ENCODE measurements at places on chromosomes 16 and 17.

DNA sequence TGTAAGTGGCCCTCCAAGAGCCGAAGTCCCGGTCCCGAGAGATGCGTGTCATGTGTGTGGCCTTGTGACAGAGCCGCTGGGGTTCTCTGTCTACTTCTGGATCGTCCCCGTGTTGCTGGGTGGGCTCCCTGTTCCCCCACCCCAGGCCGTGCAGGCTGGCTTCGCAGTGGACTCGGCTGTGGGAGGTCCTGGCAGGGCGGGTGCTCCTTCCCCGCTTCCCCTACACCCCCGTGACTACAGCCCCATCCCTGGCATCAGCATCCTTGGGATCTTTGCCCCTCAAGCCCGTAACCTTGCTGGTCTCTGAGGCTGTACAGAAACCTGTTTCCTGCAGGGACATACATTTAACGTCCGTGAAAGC, 136.3 kb downstream of the BANP start:
- no peaks in the 10 kb centered on the region for H3K27me3 ChIP-seq
- DNase-seq: no peak

GRCh38 chr16:50390914-50391716, 22.3 kb upstream of the BRD7 start:
- no peaks in the 10 kb centered on the region for H3K36me3 ChIP-seq
- no peaks in the 10 kb centered on the region for H3K27me3 ChIP-seq
- H3K4me1 ChIP-seq: peaks cover 5% of the 10 kb centered on the region
- DNase-seq: no peak
- no peak overlapping the region for H3K27ac ChIP-seq
- no peak overlapping the region for H3K4me3 ChIP-seq

DNA sequence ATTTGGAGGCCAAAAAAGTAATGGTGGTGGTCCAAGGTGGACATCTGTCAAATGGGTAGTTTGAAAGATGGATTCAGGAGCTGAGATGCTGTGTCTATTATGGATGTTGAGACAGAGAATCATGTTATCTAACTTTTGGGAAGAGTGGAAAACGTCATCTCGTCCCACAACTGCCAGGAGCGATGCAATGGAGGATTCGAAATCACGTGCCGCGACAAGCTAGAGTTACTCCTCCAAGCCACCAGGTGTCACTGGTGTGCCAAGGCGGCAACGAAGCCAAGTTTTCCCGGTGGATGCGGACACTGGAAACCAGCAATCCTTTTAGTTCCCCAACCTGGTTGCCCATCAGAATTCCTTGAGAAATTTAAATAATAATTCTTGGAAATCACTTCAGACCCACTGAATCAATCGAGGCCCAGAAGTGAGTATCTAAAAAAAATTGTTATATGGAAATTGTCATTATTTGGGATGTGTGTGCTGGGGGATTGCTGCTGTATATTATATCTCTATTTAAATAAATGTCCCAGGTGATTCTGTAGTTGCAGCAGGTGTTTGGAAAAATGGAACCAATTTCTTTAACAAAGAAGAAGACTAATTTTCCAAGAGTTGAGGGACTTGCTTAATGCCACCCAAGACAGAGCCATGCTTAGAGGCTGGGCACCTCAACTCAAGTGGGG, 206.1 kb downstream of the HAPSTR1 start:
- no peaks in the 10 kb centered on the region for H3K4me1 ChIP-seq
- no peaks in the 10 kb centered on the region for H3K36me3 ChIP-seq
- no peak overlapping the region for H3K27ac ChIP-seq

GRCh38 chr17:21294321-21295035, 10.0 kb downstream of the MAP2K3 start:
- peaks cover 36% of the 10 kb centered on the region for H3K36me3 ChIP-seq
- no peaks in the 10 kb centered on the region for H3K27me3 ChIP-seq
- H3K4me1 ChIP-seq: peaks cover 16% of the 10 kb centered on the region
- no peak for DNase-seq
- H3K27ac ChIP-seq: no peak overlapping the region

- H3K27ac ChIP-seq: no peak overlapping the region
- DNase-seq: no peak
- peaks cover 53% of the 10 kb centered on the region for H3K4me1 ChIP-seq
- no peak overlapping the region for H3K4me3 ChIP-seq
- H3K27me3 ChIP-seq: no peaks in the 10 kb centered on the region
Measured at GRCh38 chr17:28573521-28573920, 2.2 kb upstream of the PIGS start.

DNA sequence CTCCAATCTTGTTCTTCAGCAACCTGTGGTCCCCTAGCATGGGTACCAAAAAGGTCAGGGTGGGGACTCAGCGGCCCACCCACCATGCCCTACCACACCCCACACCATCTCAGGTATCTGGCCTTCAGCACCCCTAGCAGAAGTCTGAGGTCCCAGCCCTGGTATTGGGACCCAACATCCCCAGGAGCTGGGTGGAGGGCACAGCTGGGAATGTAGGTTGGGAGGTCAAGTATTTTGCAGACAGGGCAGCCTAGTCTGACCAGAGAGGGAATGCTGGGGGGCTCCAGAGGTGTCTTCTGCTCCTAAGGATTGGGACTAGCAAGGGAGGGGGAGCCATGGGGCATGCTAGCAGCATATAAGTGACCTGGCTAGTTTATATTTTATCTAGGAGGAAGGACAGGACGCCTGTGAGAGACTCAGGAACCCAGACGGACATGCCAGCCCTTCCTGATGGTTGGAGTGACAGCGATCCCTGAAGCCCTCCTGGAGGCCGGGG, 822 bp upstream of the ADAM11 start:
- peaks cover 12% of the 10 kb centered on the region for H3K4me1 ChIP-seq
- DNase-seq: no peak
- H3K27me3 ChIP-seq: peaks cover 26% of the 10 kb centered on the region
- H3K36me3 ChIP-seq: no peaks in the 10 kb centered on the region

DNA sequence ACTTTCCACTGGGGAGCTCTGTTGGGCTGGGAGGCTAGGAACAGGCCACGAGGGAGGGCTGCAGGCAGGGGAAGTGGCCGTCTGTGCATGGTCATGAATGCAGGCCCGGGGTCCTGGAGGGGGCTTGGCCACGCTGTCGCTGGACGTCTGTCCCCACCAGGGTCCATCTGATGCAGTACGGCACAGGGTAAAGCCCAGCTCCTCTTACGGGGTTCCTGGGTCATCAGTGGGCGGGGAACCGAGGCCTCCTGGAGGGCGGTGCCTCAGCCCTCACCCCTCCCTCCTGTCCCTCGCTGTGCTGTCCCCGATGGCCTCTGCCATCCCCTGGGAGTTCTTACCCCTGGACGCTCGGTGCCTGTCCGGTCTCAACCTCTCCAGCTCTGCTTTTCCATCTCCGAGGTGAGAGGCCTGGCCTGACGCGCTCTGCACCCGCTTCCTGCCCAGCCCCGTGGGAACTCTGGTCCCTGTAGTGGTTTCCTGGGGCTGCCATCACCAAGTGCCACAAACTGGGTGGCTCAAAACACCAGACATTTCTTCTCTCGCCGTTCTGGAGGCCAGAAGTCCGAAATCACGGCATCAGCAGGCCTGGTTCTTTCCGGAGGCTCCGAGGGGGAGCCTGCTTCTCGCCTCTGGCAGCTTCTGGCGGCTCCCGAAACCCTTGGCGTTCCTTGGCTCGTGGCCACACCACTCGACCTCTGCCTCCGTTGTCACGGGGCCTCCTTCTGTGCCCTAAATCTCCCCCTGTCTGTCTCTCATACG, 182.8 kb downstream of the SEC14L1 start:
- peaks cover 91% of the 10 kb centered on the region for H3K4me1 ChIP-seq
- no peaks in the 10 kb centered on the region for H3K36me3 ChIP-seq
- DNase-seq: peak; percentile 76
- no peaks in the 10 kb centered on the region for H3K27me3 ChIP-seq
- peak overlapping the region; percentile 87 for H3K27ac ChIP-seq

DNA sequence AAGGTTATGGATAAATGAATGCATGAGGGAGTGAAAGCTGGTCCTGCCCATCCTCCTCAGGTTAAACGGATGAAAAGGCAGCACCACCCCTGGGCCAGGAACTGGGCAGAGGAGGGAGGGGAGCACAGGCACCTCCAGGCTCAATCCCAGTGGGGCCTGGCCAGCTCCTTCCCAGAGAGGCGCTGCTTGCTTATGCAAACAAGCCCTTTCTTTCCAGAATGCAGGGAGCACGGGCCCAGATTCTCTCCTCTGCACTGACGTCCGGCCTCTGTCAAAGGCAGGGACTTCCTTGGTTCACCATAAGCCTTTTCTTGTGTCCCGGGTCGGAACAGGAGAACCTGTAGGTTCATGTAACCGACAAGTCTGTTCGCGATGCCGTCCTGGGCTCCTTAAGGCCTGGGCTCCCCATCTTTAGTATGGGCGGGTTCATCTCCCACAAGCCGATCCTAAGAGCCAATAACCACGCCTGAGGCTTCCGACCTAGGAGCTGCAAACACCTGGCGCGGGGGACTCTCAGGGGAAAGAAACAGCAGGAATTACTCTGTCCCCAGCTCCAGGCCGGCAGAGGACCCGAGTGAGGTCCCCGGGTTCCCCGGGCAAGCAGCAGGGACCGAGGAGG, 16.3 kb downstream of the ENPP7 start:
- no peaks in the 10 kb centered on the region for H3K27me3 ChIP-seq
- H3K27ac ChIP-seq: no peak overlapping the region
- DNase-seq: peak; percentile 39
- peaks cover 25% of the 10 kb centered on the region for H3K4me1 ChIP-seq
- H3K36me3 ChIP-seq: no peaks in the 10 kb centered on the region

DNA sequence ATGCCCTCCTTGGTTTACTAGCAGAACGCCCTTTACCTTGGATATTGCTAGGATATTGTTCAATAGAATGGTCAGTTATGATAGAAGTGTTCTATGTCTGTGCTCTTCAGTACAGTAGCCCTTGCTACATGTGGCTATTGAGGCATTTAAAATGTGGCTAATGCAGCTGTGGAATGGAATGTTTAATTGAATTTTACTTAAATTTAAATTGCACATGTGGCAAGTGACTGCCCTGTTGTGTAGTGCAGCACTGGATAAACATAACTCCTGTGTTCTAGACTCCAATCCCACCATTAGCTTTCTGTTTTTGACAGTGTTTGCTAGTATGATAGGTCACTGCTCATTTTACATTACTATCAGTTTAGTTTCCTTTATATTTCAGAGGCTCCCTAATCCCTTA, 29.9 kb downstream of the RAD51C start:
- peaks cover 5% of the 10 kb centered on the region for H3K36me3 ChIP-seq
- H3K4me3 ChIP-seq: no peak overlapping the region
- H3K27ac ChIP-seq: no peak overlapping the region
- H3K27me3 ChIP-seq: no peaks in the 10 kb centered on the region

GRCh38 chr17:49252148-49252695, 21.6 kb upstream of the PHOSPHO1 start:
- no peaks in the 10 kb centered on the region for H3K4me1 ChIP-seq
- DNase-seq: no peak
- H3K27me3 ChIP-seq: no peaks in the 10 kb centered on the region
- H3K36me3 ChIP-seq: no peaks in the 10 kb centered on the region
- H3K27ac ChIP-seq: no peak overlapping the region
- no peak overlapping the region for H3K4me3 ChIP-seq

DNA sequence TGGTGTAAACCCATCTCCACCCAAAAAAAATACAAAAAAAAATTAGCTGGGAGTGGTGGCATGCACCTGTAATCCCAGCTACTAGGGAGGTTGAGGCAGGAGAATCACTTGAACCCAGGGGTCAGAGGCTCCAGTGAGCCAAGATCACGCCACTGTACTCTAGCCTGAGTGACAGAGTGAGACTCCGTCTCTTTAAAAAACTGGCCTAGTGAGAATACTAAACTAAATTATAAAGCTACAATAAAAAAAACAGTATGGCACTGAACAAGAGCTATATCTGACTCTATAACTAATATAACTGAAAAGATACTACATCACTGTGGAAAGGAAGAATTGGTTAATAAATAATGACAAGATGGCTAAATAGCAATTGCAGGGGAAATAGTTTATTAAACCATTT, 6.4 kb downstream of the SMURF2 start:
- H3K4me3 ChIP-seq: no peak overlapping the region
- H3K27me3 ChIP-seq: no peaks in the 10 kb centered on the region
- no peak for DNase-seq

- H3K36me3 ChIP-seq: peaks cover 7% of the 10 kb centered on the region
- H3K27ac ChIP-seq: peak overlapping the region; percentile 76
- no peak for DNase-seq
- H3K4me1 ChIP-seq: peaks cover 32% of the 10 kb centered on the region
Measured at GRCh38 chr17:1360975-1361374, 39.0 kb downstream of the YWHAE start.

DNA sequence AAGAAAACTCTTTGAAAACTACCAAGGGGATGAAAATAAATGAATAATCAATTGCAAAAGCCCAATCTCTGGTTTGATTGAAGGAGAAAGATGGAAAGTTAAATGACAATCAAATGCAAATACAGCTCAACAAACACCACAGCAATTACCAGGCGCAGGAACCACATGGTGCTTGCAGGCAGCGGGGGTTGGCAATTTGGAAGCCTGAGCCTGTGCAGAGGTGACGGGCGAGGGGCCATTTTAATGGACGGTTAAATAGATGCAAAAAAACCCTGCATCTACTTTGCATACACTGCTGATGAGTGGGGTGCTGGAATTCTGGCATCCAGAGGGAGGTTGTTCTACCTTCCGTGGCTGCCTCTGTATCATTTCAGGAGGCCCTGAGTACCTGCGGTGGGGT, 4.8 kb upstream of the SEZ6 start:
- no peak overlapping the region for H3K4me3 ChIP-seq
- no peak overlapping the region for H3K27ac ChIP-seq
- H3K36me3 ChIP-seq: no peaks in the 10 kb centered on the region
- H3K27me3 ChIP-seq: no peaks in the 10 kb centered on the region
- H3K4me1 ChIP-seq: no peaks in the 10 kb centered on the region

- DNase-seq: no peak
- no peak overlapping the region for H3K27ac ChIP-seq
- H3K36me3 ChIP-seq: peaks cover 37% of the 10 kb centered on the region
- peaks cover 10% of the 10 kb centered on the region for H3K4me1 ChIP-seq
Measured at GRCh38 chr17:81909966-81910839, 996 bp downstream of the PCYT2 start.

- peak overlapping the region; percentile 81 for H3K4me3 ChIP-seq
- no peaks in the 10 kb centered on the region for H3K27me3 ChIP-seq
- H3K36me3 ChIP-seq: peaks cover 6% of the 10 kb centered on the region
- peak overlapping the region; percentile 52 for H3K27ac ChIP-seq
Measured at GRCh38 chr17:8375738-8376259, 705 bp downstream of the KRABD2 start.

GRCh38 chr17:15289285-15290183, 24.4 kb upstream of the PMP22 start:
- H3K36me3 ChIP-seq: no peaks in the 10 kb centered on the region
- H3K4me3 ChIP-seq: no peak overlapping the region
- H3K27ac ChIP-seq: no peak overlapping the region
- H3K4me1 ChIP-seq: no peaks in the 10 kb centered on the region

GRCh38 chr16:67129422-67129821, 19.7 kb downstream of the PHAF1 start:
- no peak overlapping the region for H3K27ac ChIP-seq
- no peaks in the 10 kb centered on the region for H3K4me1 ChIP-seq
- no peak overlapping the region for H3K4me3 ChIP-seq
- no peak for DNase-seq
- peaks cover 45% of the 10 kb centered on the region for H3K36me3 ChIP-seq
- no peaks in the 10 kb centered on the region for H3K27me3 ChIP-seq

Measured in B cell (primary cell).